Activated naive CD4-positive, alpha-beta T cell treated with anti-CD3 and anti-CD28 coated beads, Interleukin-2, amount 50 U/mL, for 16 hours (primary cell): ENCODE measurements at places on chromosomes 7 and 10.

- no peak for DNase-seq
These were observed 3.7 kb upstream of the NDST2 start for GRCh38 chr10:73814896-73815718.

DNA sequence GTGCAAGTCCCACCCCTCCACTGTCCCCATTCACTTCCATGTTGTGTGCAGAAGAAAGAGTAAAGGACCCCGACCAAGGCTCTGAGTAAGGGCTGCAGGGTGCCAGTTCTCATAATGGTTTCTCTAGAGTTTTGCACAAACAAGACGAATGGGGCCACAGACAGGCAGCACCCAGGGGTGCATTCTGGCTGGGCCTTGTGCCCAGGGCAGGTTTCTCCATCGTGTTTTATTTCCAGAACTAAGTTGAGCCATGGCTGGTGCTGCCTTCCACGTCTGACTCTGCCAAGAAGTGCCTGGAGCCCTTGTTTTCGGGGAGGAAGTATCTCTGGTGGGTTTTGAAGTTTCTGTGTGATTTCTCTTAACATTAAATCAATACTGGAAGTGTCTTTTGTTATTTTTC, 95.0 kb upstream of the SDK1 start:
- no peak for DNase-seq

GRCh38 chr7:41892356-41893100, 189.6 kb upstream of the INHBA start:
- no peak for DNase-seq

DNA sequence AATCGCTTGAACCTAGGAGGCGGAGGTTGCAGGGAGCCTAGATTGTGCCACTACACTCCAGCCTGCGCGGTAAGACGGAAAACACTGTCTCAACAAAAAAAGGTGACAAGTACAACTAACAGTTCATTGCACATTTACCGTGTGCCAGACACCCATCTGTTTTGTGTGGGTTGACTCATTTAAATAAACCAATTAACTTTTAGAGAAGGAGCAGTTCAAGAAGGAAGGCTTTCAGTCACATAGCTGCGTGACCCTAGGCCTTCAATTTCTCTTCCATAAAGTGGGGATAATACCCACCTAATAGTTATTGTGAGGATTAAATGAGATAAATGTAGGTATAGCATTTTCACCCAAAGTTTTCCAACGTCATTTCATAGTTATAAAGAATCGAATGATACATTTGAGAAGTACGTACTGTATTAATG, 52.3 kb upstream of the KDM7A start:
- no peak for DNase-seq

DNA sequence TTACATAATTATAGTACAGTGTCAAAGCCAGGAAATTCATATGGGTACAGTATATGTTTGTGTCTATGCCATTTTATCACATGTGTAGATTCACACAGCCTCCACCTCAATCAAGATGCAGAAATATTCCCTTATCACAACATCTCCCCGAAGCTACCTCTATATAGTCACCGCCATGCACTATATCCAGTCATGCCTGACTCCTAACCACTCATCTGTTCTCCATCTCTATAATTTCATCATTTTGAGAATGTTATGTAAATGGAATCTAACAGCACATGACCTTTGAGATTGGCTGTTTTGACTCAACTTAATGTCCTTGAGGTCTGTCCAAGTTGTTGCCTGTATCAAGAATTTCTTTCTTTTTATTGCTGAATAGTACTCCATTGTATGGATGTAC, 22.3 kb upstream of the SLC25A13 start:
- DNase-seq, result no peak

- DNase-seq, result no peak
These were observed 5.1 kb downstream of the SHH start for GRCh38 chr7:155807065-155807671.

GRCh38 chr7:106282390-106282789, 2.4 kb downstream of the NAMPT start:
- DNase-seq, result no peak

- DNase-seq, result no peak
These were observed 129.0 kb downstream of the BICC1 start for GRCh38 chr10:58641708-58642107.

DNA sequence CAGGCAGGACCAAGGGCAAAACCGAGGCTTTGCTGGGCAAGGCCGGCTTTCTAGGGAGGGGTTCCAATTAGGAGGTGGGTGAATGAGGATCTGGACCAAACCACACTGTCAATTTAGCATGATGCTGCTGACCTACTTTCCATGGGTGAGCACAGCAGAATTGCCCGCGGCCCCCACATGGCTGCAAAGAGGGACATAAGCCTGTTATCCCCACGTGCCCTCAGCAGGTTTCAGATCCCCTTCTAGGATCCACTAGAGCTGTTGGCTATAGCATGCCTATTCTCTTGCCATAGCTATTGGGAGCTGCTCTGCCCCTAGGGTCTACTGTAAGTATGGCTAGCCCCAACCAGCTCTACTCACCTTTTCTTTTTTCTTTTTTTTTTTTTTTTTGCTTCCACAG, 102.8 kb downstream of the COL13A1 start:
- no peak for DNase-seq

DNA sequence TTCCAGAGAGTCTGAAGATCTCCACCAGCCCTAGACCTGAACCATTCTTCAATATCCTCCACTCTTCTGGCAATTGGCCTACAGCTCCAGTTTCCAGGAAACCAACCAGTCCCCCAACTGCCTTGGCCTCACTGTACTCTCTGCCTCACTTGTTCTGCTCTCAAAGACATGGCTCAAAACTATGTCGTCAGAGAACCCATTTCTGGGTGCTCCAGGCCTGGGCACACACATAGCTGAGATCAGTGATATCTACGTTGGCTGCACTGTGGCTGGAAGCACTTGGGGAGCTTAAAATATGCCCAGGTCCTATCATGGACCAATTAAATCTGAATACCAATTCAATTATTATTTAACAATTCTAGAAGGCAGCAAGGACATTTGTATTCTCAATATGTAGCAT, 93.1 kb downstream of the COBL start:
- DNase-seq, result no peak

- DNase-seq, result no peak
These were observed 73.3 kb upstream of the CHCHD3 start for GRCh38 chr7:133155146-133155545.

DNA sequence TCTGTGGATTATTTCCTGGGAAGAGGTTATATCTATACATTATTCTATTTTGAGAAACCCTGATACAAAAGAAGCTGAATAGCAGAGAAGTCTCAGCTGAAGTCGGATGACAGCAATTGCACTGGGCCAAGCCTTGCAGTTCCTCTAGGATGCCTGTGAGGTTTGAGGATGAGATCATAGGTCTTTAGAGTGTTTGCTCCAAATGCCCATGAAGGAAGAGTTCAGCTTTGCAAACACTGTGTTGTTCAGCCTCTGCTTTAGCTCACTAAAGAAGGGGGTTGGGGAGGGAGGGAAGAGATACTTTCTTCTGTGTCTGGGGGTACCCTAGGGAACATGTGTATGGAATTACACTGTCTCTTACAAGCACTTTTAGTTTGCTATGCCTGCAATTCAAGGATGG, 282.5 kb upstream of the NRP1 start:
- no peak for DNase-seq

DNA sequence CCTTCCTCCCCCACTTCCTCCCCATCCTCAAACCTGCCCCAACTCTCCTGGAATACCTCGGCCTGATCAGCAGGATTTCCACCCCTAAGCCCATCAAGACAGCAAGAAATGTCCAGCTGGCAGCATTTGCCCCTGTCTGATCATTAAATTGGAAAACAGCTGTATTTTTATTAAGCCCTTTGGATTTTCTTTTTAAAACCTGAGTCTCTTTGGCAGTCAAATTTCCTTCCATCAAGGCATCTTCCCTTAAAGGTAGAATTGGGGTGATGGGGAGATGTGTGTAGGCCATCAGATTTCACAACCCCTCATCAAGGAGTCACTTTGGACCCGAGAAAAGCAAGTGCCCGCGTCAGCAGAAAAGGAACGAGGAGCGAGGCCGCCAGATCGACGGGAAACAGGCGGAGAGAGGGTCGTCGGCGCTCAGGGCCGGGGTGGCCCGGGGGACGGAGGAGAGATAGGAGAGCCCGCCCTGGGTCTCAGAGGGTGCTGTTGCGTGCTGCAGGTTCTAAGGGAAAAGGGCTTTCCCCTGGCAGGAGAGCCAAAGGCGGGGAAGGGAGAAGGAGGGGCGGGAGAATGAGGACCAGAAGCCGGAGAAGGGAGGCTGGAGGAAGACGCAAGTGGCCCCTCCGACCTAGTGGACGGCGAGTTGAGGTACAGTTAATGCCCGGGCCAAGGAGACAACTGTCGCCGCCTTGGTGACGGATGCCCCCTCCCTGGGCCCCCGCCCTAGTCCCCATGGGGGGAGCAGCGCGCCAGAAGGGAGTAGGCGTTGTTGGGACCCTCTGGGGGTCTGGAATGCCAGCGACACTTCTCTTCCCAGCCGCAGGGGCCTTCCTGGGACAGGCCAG, 11.5 kb upstream of the GATA3 start:
- DNase-seq, result no peak

- DNase-seq, result peak; percentile 8
These were observed 356.9 kb downstream of the DNAJB6 start for GRCh38 chr7:157693521-157694375.

GRCh38 chr10:102540023-102540422, 36.3 kb downstream of the SUFU start:
- no peak for DNase-seq

DNA sequence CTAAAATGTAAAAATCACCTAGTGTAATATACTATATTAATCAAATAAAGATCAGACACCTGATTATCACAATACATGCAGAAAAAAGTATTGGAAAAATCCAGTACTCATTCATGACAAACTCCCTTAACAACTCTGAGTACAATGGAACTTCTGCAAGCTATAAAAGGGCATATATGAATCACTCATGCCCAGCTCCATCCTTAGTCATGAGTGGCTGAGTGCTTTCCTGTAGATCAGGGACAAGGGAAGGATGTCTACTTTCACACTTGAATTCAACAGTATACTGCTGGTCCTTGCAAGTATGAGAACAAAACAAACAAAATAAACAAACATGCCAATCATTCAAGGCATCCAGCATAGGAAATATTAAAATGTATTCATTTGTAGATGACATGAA, 116.5 kb downstream of the ADARB2 start:
- DNase-seq, result no peak

DNA sequence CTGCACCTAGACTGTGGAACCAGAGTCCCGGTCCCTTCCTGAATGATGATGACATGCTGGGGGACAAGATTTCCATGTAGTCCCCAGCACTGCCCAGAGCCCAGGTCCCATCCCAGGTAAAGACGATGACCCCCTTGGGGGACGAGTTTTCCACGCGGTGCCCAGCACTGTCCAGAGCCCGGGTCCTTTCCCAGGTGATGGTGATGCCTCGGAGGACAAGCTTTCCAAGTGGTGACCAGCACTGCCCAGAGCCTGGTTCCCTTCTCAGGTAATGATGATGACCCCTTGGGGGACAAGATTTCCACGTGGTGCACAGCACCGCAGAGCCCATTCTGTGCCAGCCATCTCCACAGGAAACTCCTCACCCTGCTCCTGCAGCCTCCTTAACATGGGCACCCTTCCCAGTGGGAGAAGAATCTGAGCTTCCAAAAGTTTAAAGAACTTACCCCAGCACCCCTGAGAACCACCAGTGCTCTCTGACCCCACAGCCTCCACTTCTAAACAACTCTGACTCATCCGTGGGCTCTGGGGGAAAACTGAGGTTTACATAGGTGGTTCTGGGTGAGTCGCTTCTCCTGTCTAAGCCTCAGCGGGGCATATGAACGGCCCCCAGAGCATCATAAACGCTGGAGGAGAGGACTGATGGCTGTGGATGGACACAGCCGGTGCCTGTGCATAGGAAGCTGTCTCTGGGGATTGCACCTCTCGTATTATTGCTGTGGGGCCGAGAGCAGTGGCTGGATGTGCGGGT, 233.2 kb downstream of the TCERG1L start:
- DNase-seq, result no peak

DNA sequence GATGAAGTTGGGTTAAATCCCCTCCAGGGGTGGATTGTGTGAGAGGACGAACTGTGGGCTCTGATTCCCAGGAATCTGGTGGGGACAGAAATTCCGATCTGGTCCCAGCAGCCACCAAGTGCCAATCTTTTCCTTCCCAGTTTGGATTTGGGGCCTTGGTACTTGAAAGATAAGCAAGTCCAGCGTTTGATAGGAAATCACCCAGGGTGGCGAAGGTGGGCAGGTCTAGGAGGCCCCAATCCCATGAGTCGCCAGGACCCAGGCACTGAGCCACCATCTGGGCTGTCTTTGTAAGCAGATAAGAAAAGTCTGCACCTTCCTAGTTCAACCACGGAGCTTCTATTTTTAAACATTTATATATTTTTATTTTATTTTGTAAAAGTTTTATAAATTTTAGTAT, 122.6 kb upstream of the LSM8 start:
- DNase-seq, result no peak

GRCh38 chr10:9379183-9379582, 1324.7 kb downstream of the GATA3 start:
- no peak for DNase-seq

GRCh38 chr7:150356265-150356897, 12.2 kb upstream of the REPIN1 start:
- no peak for DNase-seq

DNA sequence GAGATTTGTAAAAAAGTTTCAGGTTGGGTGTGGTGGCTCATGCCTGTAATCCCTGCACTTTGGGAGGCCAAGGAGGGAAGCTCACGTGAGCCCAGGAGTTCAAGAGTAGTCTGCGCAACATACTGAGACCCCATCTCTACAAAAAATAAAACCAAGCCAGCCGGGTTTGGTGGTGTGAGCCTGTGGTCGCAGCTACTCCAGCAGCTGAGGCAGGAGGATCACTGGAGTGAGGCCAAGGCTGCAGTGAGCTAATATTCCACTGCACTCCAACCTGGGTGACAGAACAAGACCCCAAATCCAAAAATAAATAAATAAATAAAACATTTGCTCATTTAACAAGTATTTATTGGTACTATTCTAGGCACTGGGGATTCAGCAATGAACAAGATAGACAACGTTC, 1.5 kb upstream of the CHCHD1 start:
- DNase-seq, result no peak

DNA sequence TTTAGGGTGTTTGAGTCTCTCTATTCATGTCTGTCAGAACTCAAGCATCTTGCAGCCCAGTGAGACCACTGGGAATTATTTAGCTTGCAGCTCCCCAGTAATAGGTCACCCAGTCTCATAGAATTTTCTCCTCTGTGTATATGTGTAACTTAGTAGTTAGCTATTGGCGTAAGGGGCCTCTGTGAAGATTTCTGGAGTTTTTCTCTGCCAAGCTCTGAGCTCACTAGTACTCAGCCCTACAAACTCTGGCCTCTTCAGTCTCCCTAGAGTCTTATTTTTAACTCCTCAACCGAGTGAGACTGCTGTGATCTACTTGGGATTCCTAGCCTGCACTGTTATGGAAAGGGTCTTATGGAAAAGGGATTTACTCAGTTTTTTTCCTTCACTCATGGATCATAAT, 90.2 kb downstream of the PPP1R9A start:
- no peak for DNase-seq

DNA sequence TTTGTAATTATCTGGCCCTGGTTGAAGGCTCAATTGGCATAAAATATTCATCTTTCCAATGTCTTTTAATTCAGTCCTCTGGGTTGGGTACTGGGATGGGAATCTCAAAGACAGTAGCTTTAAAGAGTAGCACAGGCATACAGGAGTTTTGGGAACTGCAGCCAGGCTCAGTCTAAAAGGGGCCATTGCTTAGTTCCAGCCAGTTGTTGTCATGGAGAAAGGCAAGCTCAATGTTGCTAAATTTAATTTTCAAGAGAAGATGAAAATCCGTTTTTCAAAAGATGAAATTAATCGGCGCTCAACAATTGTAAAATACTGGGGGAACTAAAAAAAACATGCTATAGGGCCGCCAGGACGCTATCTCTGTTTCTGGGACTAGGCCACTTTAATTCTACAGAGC, 375.1 kb downstream of the PHTF2 start:
- DNase-seq, result no peak

GRCh38 chr10:132665946-132666704, 119.8 kb downstream of the NKX6-2 start:
- no peak for DNase-seq
